A549 (cell line): ENCODE measurements at places on chromosomes 3 and 15.
A peak's percentile ranks its signal among the peaks of the same experiment; 100 is the strongest.

DNA sequence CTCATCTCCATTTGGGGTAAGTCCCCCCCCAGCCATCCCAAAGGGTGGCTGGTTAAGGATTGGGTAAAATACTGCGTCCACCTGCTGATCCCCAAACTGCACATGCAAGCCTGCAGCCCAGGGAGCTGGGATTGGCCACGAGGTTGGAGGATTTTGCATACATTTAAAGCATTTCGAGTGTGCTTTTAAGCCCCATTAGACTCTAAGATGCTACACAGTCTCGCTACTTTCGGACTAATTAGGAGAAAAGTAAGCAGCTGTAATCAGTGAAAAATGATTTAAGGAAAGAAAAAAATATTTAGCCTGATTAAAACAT lies 23.9 kb downstream of the SLC6A6 start:
- no peak for DNase-seq

GRCh38 chr15:78018946-78019644 lies 58.4 kb downstream of the TBC1D2B start:
- no peak for DNase-seq

GRCh38 chr3:134685929-134686802 lies 35.3 kb upstream of the KY start:
- DNase-seq = no peak

GRCh38 chr3:147652651-147653366 lies 243.6 kb downstream of the ZIC1 start:
- no peak for DNase-seq

DNA sequence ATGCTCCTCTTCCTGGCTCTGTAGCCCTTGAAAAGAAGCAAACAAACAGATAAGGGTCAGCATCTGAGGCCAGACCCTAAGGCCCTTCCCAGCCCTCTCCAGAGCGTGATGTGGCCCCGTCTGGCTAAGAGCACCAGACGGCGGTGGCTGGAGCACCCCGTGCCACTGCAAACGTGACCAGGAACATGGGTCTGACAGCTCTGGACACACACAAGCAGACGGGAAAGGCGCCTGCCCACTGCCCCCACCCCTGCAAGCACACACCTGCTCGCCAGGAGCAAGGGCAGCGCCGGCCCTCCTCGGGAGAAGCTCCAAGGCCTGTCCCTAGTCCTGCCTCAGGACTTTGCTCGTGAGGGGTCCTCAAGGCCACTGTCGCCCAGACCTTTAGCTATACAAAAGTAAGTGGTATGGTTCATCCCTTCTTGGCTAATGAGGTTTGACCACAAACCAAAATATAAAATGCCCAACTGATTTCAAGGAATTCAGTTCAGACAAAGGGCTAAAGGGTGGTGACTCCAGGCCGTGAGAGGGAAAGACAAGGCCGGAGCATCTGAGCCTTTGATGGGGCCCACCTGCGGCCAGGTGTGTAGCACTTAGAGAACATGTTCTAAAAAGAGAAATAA lies 90.4 kb downstream of the XXYLT1 start:
- DNase-seq = no peak

GRCh38 chr15:65450556-65450955 lies 27.8 kb upstream of the IGDCC4 start:
- no peak for DNase-seq

DNA sequence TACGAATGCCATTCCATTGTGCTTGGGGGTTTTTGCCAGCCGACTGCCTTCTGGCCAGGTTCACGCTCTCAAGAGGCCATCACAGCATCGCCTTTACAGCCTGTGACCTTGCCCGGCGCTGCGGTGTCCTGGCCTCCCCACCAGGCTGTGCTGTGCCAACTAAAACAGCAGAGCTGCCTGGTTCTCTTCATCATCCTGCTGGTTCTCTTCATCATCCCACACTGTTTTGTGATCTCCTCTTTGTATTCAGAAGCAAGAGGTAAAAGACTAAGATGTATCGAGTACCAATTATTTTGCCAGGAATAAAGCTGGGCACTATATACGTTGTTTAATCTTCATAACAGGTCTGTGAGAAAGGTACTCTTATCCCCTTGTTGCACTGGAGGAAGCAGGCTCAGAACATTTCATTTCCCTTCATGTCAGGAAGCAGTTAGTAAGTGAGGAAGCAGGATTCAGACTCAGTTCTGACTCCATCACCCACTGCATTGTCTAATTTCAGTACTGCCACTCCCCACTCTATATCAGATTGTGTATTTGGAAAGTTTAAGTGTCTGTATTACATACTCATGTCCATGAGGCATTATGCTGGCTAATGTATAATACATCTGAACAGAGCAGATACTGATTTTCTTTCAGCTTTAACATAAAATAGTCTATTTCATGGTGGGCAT lies 92.7 kb downstream of the LRRC28 start:
- no peak for DNase-seq

GRCh38 chr15:76840830-76841460 lies 64.2 kb downstream of the SCAPER start:
- peak; percentile 48 for DNase-seq

DNA sequence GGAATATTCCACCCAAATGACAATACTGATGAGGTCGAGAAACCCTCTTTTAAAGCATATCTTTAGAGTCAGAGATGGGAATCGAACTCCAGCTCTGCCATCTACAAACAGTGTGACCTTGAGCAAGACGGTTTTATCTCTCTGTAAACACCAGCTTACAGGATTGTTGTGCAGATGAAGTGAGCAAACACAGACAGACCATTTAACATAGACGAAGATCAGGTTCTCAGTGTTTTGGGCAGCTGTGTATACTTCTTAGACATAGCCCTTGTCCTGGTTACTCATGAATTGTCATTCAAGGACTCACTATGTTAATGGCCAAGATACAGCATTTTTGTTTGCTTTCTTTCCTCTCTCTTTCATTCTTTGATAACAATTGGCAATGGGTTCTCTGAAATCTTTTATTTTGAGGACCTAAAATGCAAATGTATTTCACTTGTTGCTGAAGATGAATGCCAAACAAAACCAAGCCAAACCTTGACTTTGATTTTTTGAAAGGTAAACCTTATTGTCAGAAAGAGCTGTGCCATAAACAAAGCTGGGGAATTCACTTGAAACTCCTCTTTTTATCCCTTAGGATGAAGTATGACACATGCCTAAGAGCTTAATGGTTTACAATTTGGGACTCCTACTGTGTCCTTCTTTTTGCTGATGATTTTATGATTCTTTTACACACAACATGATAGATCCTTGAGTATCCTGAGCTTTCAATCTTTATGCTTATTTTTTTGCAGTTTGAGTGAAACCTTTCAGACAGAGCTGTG lies 250.0 kb upstream of the PDZRN3 start:
- no peak for DNase-seq

DNA sequence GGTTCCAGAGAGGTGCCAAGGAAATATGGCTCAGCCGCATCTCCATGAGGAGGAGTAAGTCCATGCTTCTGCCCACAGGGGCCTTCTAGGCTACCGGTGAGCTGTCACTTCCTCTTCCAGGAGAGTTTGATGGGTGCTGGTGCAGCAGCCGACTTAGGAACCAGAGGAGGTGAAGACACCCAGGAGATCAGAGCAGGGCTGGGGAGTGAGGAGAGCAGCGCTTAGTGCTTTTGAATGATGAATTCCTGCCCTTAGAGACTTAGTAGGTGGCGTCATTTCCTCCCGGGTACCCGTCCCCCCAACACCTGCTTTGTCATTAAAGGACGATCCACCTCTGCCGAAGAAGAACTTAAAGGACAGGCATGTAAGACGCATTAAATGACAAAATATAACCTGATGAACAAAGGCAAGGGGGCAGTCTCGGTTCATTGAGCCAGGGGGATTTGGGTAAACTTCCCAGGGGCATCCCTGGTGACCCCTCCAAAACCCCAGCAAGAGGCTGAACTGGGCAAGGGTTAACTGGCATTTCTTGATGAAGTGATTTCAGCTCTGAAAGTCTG lies 67.6 kb downstream of the HES1 start:
- no peak for DNase-seq

DNA sequence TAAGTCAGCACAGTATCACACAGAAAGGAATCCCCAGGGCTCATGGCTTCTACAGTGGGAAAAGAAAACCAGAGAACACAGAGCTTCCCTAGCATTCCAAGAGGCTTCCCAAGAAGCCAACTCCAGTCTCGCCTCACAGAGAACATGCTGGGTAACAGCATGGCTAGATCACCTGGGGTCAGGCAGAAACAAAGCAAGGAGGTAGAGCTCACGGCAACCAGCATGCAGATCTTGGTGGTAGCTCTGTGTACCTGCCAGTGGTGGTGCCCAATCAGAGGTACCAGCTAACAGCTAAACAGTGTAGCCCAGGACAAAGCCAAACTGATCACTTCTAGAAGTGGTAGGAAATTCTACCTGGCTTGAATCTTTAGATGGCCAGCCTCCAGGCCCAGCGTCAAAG lies 31.3 kb downstream of the POLQ start:
- no peak for DNase-seq

DNA sequence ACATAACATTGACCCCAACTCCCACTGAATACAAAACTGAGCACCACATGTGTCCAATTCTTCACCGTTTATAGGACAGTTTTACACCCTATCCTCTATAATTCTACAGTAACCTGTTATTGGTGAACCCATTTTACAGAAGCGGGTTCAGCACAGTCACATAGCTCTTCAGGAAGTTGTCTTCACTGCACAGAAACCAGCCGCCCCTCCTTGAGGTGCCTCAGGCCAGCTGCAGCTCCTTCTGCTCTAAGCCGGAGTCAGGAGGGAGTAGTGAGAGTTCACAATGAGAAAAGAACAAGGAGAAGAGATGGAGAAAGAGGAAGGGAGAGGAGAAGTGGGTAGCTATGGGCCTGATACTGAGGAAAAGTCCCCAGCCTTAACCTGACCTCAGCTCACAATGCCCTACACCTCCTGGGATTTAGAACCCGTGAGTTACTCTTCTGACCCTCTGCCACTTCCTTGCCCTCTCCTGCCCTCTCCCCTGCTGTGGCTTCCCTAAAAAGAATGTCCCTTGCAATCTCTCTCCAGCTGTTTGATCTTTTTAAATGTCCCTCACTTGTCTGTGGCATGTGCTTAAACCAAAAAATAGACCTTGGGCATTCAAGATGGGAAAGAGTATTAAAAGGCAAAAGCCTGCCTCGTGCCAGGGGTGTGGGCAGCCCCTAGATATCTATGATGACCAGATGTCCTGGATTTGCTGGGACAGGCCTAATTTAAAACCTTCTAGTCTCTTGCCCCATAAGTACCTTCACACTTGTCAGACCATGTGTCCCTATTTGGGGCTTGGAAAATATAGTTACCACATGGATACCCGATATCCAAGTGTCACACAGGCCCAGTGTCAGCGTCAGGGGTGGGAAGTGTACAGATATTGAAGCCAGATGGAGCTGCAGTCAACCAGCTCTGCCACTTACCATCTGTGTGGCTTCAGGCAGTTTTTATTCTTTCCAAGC lies 71.3 kb upstream of the HES1 start:
- DNase-seq = no peak

- DNase-seq = no peak
These were observed 136.3 kb downstream of the EEFSEC start for GRCh38 chr3:128289534-128289933.

DNA sequence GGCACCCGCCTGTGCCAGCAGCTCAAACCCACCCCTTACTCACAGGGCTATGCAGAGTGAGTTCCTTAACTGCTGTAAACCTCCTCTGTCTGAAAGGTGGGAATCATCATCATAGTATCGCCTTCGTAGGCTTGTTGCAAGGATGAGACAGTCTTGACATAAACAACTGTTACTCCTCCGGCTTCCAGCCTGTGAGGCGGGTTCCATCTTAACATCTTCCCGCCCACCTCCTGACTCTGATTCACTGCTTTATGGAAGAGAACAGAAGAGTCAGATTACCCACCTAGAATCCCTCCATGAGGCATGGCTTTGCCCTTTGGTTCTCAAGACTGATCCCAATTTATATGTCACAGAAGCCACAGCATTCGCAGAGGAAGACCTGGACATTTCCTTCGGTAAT lies 21.9 kb downstream of the POLR2M start:
- no peak for DNase-seq

GRCh38 chr3:127394031-127394430 lies 106.2 kb upstream of the PRR20G start:
- no peak for DNase-seq

DNA sequence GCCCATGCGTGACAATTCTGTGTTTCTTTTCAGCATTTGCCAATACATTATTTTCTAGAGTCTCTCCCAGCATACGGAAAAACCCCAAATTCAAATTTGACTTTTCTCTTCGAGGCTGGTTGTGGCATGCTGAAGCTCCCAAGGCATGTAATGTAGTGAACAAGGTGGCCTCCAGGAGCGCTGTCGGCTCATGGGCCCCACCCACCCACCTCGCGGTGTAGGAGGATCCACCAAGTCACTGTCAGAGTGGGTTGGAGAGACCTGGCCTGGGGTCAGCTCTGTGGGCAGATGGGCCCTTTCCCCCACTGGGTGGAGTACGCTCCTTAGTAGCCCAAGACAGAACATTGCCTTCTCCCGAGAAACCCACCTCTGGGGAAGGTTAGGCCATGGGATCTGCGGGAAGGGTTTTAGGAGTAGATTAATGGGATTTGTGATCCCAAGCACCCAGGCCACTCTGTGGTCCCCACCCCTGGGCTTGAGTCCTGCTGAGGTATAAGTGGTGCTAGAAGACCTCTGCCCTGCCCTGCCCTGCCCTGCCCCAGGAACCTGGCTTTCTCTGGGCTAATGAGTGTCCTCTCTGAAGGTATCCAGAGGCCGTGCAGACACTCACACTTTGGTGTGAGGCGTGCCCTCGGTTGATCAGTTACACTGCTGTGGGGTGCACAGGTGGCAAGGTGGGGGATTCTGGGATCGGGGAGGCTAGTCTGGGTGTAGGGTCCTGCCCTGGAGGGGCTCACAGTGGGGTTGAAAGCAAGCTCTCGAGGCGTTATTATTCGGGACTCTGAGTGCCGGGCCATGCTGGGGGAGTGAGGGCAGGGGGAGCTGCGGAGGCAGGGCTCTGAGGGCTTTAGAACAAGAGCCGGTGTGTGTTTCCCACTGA lies 97.9 kb downstream of the APBA2 start:
- no peak for DNase-seq

GRCh38 chr15:65558997-65559760 lies 28.9 kb downstream of the HACD3 start:
- no peak for DNase-seq

GRCh38 chr15:91854639-91854990 lies 1.1 kb downstream of the SLCO3A1 start:
- DNase-seq = no peak

DNA sequence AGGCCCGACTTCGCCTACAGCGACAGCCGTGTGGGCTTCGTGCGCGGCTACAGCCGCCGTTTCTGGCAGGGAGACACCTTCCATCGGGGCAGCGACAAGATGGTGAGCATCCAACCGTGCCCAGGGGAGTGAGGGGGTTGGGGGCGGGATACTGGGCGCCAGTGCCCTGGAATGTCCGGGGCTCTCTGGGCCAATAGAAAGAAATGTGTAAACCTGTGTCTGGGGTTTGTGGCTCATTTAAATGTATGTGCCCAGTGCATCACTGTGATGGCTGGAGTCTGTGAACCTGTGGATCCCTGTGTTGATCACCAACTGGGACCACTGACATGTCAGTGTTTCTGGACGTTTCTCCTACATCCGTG lies 423 bp downstream of the CHAC1 start:
- DNase-seq = no peak

GRCh38 chr15:78660584-78660983 lies 19.6 kb upstream of the CHRNB4 start:
- no peak for DNase-seq
